ENCODE measurements at places on chromosomes 7 and 10.

GRCh38 chr10:94205396-94205831 is 157.3 kb downstream of the NOC3L start:
- DNase-seq = peak; percentile 39

DNA sequence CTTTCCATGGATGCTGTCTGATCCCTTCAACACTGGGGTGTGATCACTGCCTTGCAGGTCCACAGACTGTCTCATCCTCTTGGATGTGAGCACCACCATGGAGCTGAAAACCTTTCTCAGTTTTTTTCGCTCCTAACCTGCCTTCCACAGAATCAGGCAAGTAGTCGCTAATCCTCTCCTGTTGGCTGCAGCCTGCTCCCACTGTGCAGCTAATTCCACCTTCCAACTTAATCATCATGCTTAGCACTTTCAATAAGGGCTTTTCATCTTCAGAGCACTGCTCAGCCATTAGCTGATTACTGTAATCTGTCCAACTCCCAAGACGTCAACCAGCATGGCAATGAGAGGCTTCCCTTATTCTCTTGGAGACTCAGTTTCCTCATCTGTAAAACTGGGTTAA is 15.1 kb upstream of the CDH23 start:
- no peak for DNase-seq

GRCh38 chr7:125678771-125679170 is 749.1 kb upstream of the POT1 start:
- DNase-seq = no peak

GRCh38 chr7:93823621-93824020 is 66.9 kb downstream of the TFPI2 start:
- DNase-seq = no peak

- DNase-seq = no peak
Measured at GRCh38 chr7:4247106-4247876, 434.8 kb upstream of the FOXK1 start.

- no peak for DNase-seq
Measured at GRCh38 chr10:95355301-95355700, 64.5 kb upstream of the PDLIM1 start.

All from fibroblast of skin of back (primary cell).